ENCODE measurements at places on chromosomes 3 and 15.

- no peak for DNase-seq
These were observed 21.2 kb downstream of the CFAP100 start for GRCh38 chr3:126415661-126416591.

- no peak for DNase-seq
These were observed 7.7 kb upstream of the PRKCD start for GRCh38 chr3:53153264-53153823.

DNA sequence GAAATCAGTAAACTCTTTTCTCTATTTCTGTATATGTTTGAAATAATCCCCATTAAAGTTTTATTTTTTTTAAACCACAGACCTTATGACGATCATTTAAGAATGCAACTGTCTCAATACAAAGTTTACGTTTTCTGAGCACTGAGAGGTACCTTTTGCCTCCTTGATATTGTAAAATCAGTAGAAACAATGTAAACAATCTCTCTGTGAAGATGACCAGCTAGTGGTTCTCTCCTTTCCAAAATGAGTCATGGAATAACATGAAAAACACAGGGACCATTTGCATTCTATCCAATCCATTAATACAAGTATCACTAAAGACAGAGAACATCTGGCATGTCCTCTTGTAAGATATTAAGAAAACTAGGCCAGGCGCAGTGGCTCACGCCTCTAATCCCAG lies 48.8 kb downstream of the RAD18 start:
- no peak for DNase-seq

DNA sequence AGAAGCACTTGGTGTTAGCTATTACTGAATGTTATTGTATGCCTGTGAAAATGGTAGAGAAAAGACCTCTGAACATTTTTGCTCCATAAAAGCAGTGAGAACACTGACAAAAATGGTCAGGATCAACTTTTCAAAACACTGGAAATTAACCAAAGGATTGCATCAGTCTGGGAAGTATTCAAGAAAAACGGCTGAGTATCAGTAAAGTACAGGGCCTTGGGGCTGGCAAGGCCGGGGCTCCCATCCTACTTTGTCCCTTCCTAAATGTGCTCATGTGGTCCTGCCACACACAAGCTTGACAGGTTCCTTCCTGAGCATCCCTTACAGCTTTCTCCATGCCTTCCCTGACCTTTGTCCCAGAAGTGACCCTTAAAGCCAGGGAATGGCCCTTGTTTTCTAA lies 84.0 kb downstream of the CFAP20DC start:
- DNase-seq: no peak

GRCh38 chr3:196684548-196685407 lies 27.3 kb downstream of the CEP19 start:
- peak; percentile 55 for DNase-seq

- DNase-seq: no peak
These were observed 515.5 kb downstream of the ZNF385D start for GRCh38 chr3:21235491-21235890.

GRCh38 chr15:99454107-99454809 lies 111.5 kb upstream of the MEF2A start:
- no peak for DNase-seq

GRCh38 chr3:24793896-24794295 lies 299.2 kb upstream of the THRB start:
- DNase-seq: no peak

- DNase-seq: no peak
These were observed 238.4 kb upstream of the PEX5L start for GRCh38 chr3:180275176-180275575.

- peak; percentile 46 for DNase-seq
These were observed 68.0 kb downstream of the FNDC3B start for GRCh38 chr3:172107403-172107802.

DNA sequence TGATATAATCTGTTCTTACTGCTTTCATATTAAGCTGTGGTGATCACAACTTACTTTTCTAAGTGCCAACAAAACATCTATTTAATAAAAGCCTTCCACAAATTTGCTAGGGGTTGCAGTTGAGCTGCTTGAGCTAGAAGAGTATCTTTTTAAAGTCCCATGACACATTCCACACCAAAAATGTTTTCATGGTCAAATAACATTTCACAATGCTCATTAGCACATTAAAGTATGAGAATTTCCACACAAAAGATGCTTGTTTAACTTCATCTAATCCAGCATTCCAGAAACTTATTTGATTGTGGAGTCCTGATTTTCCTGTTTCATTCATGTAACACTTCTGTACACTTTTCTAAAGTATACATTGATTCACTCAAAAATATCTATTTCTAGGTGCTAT lies 876.1 kb upstream of the CFAP20DC start:
- DNase-seq: no peak

- DNase-seq: no peak
These were observed 42.1 kb downstream of the CORO2B start for GRCh38 chr15:68620721-68621527.
